CD4-positive, alpha-beta T cell treated with Interleukin-17A for 1 hour (primary cell): ENCODE measurements at places on chromosomes 11 and 22.
A peak's percentile ranks its signal among the peaks of the same experiment; 100 is the strongest.

DNA sequence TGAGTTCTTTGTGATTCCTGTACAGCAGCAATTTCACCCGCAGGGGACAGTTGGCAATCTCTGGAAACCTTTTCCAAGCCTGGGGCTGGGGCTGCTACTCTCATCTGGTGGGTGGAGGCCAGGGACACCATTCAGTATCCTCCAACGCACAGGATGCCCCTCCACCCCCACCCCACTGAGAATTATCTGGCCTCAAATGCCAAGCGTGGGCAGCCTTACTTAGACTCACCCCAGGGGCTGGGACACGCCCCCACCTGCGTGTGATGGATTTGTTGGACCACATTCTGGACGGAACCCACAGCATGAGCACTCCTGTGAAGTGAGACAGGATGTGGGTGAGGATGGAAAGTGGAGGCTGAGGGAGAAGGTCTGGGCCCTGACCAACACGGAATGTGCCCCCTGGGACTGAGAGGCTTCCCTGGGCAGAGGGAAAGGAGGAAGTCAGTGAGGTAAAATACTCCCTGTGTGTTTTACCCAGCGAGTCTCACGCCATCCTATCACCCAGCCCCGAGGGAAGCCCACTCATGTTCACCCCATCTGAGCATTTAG, 13.7 kb downstream of the RASD2 start:
- DNase-seq, result no peak

- DNase-seq, result no peak
Measured at GRCh38 chr11:30406978-30407762, 84.3 kb downstream of the ARL14EP start.

- DNase-seq, result no peak
Measured at GRCh38 chr11:47856186-47856585, 8.0 kb upstream of the NUP160 start.

GRCh38 chr11:62801071-62801470, 4.2 kb downstream of the NXF1 start:
- DNase-seq, result no peak

DNA sequence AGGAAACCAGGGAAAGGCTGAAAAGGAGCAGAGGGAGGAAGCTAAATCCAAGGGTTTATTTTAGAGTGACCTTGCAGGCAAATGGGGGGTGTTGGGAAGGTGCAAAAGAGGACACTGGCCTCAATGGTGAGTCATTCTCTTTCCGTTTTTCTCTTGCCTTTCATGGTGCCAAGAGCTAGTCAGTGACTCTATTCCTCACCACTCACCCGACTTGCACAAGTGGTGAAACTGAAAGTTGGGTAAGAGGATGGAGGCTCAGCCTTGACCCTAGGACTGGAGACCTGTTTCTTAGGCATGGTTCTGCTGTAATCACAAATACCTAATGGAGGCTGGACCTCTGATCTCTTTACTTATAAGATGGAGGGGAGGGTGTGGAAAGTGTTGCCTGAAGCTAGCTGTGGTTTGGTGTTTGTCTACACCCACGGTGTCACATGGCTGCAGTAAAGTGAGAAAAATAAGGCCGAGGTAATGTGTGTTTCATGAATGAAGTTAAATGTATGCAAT, 67.3 kb upstream of the CREB3L1 start:
- DNase-seq, result peak; percentile 5

GRCh38 chr22:30276039-30276438, 9.4 kb upstream of the OSM start:
- DNase-seq, result no peak

- DNase-seq, result peak; percentile 90
Measured at GRCh38 chr11:65639623-65640482, 2.0 kb downstream of the SIPA1 start.

- peak; percentile 5 for DNase-seq
Measured at GRCh38 chr22:19290400-19291217, 910 bp downstream of the CLTCL1 start.

GRCh38 chr22:35664955-35665587, 16.8 kb downstream of the APOL6 start:
- DNase-seq, result no peak
